ENCODE measurements at places on chromosomes 12 and 14.

- DNase-seq, result no peak
Observed at GRCh38 chr14:69996216-69996615, 117.0 kb downstream of the SMOC1 start.

- peak; percentile 91 for DNase-seq
Observed at GRCh38 chr14:104094709-104095425, 9.4 kb downstream of the ASPG start.

GRCh38 chr14:76133103-76133502 lies 18.6 kb upstream of the GPATCH2L start:
- no peak for DNase-seq

DNA sequence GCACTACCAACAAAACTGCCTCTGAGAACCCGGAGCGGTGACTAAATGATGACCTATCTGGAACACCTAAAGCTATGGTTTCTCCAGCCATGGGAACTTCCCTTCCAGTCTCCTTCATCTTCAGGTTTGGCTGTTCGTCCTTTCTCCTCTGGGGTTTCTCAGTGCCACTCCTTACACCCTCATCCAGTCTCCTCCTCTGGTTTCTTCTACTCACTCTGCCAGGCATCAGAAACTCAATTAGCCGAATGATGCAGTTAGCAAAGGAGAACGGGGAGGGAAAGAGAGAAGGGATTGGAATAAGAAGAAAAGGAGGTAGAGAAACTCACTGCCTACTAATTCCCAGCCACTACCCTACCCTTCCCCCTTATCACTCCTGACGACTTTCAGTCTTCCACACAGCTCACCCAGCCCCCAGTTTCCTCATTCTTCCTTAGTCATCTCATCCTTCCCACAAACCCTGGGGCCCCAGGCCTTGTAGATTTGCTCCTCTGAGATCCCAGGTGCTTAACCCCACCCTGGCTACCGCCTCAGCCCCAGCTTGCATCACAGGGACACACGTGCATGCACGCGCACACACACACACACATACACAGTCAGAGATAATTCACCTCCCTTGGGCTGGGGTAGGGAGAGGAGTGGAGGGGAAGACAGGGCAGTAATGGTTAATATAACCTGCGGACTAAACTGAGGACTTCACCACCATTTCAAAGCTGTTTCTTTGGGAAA lies 13.0 kb downstream of the FGD6 start:
- DNase-seq, result no peak

Data from stimulated activated effector memory CD8-positive, alpha-beta T cell treated with anti-CD3 and anti-CD28 coated beads, Interleukin-12 subunit alpha, Interleukin-12 subunit beta, amount 100 ng/mL, for 72 hours (primary cell).